ENCODE measurements at places on chromosomes 11 and 22.

DNA sequence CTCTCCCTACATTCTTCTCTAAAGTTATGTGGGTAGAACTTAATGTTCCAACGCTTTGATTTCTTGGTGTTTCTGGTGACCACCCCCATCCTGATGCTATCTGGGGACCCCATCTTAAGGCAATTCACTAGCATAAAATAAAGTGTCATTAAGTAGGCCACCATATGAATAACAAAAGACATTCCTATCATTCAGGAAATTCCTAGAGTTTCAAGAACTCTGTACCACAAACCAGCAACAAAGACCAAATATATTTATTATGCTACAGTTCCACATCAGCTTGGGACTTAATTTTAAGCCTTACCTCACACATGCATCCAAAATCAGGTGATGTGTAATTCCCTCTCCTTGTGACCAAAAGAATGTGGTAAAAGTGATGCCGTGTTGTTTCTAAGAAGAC, 254.6 kb upstream of the LRRC4C start:
- DNase-seq, result no peak

DNA sequence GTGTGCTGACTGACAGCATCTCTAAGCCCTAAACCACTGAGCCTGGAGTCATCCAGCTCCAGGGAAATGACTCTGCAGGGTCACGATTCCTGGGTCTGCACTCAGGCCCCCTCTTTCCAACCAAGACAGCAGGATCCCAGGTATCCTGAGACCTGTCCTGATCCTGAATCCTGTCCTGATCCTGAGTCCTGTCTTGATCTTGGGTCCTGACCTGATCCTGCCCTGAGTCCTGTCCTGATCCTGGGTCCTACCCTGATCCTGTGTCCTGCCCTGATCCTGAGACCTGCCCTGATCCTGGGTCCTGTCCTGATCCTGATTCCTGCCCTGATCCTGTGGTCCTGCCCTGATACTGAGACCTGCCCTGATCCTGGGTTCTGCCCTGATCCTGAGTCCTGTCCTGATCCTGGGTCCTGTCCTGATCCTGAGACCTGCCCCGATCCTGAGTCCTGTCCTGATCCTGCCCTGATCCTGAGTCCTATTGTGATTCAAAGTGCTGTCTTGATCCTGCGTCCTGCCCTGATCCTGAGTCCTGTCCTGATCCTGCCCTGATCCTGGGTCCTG, 1.4 kb upstream of the KRTAP5-6 start:
- DNase-seq, result no peak

DNA sequence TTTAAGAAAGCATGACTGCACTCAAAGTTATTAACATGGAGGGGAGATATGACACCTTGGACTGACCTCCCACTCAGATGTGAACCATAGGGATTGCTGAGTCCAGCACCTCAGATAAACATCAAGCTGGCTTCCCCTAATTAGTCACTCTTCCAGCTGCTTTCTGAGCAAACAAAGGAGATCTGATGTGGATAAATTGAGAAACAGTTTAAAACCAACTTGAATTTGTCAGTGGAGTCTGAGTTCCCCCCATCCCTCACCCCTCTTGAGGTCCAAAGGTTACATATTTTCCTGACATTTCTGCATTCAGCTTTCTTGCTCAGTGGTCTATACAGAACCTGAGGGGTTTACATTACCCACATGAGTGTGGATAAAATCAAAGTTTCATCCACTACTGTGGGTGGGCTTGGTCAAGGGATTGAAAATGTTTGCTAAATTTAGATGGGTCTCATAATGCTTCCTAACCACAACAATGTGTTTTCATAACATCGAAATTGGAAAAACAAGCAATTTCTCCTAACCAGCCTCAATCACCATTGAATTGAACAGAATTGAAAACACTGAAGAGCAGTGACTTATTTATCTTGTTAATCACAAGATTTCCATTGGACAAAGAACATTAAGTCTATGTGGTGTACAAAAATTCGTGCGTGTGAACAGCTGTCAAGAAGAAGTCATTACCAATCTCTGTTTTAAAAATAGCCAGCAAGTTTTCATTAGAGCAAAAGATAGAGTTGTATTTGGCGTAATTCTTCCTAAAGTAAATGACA, 292.3 kb downstream of the METTL15 start:
- DNase-seq, result no peak

DNA sequence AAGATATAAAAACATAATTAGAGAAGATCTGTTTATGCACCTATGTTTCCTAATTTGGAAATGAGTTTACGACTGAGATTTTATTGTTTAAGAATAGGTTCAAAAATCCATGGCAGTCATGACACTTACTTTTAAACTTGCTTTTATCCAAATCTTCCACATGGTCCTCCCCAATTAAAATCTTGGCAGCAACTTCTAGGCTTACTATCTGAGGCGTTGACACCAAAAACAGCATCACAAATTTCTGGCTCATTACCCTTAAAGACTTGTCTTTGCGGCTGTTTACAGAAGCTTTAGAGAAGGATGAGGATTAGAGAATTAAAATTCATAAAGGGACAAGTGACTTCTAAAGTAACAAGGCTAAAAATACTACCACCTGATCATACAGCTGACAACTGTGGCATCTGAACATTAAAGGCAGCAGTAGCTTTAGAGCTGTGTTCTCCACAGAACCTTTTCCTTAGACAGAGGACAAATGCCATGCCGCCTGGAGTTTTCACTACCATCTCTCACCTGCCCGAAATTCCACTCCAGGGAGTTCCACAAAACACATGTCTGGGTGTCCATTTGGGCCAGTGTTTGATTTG, 6.4 kb downstream of the E2F8 start:
- no peak for DNase-seq

- DNase-seq, result peak; percentile 70
Measured at GRCh38 chr11:47943721-47944586, 36.4 kb upstream of the PTPRJ start.

- no peak for DNase-seq
Measured at GRCh38 chr11:103596315-103596714, 440.1 kb upstream of the DDI1 start.

- DNase-seq, result peak; percentile 91
Measured at GRCh38 chr11:67464411-67465188, 4.5 kb downstream of the TMEM134 start.

DNA sequence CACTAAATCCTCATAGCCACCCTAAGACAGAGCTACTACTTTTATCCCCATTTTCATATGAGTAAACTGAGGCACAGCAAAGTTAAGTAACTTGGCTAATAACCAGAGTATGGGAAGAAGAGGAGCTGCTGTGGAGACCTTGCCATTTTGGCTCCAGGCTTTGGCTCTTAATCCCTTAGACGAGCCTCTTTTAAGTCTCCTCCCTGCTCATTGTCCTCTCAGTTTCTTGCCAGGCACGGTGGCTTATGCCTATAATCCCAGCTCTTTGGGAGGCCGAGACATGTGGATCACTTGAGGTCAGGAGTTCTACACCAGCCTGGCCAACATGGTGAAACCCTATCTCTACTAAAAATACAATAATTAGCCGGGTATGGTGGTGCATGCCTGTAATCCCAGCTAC, 78.6 kb downstream of the PRR5L start:
- no peak for DNase-seq

GRCh38 chr11:131499199-131499598, 128.8 kb downstream of the NTM start:
- no peak for DNase-seq

DNA sequence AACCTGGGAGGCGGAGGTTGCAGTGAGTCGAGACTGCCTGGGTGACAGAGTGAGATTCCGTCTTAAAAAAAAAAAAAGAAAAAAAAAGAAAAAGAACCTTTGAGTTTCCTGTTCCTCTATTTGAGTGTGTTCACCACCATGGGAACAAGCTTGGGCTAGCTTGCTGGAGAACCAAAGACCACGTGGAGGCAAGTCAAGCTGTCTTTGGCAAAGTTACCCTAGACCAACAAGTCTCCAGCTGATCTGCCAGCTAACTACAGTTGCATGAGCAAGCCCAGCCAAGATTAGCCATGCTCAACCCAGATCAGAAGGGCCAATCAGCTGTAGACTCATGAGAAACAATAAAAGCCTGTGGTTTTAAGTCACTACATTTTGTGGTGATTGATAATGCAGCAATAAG, 29.7 kb downstream of the SLN start:
- DNase-seq, result no peak

GRCh38 chr11:71332046-71332445, 79.7 kb upstream of the SHANK2 start:
- no peak for DNase-seq

- DNase-seq, result peak; percentile 31
Measured at GRCh38 chr11:10878408-10879214, 20.8 kb upstream of the ZBED5 start.

DNA sequence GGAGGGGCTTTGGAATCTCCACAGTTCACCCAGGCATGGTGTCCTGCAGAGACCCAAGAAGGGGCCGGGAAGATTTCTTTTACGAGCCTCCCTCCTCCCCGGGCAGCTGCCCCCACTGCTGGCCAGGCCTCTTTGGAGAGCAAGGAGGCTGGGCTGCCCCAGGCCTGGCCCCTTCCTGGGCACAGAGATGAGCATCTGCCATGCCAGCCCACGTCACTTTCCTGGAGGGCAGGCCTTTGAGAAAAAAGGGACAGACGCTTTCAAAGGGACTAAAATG, 60.5 kb upstream of the FGF3 start:
- no peak for DNase-seq

DNA sequence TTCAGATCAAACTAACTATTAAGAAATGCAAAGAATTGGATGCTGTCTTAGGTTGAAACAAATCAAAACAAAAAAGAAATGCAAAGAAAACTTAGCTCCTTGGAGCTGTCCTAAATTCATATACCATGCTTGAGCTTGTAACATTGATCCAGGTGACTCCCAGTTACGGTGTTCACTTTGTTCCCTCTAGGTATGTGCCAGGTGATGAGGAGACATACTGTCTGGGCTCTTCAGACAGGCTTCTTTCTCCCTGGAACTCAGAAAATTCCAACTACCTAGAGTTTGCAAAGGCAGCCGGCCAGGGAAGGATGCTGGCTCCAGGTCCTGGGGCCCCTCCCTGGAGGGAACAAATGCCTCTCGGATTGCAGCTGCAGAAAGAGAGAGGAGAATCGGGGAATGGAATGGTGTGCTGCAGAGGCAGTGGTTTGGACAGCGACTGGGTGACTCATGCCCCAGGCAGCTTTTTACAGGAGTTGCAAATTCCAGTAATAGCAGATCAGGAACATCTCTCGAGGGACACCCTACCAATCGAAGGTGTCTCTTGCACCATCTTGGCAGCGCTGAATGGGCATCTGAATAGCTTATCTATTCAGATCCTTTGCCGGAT, 12.3 kb upstream of the ASPHD2 start:
- DNase-seq, result no peak

- DNase-seq, result no peak
Measured at GRCh38 chr11:61334434-61335354, 1.7 kb downstream of the TKFC start.

DNA sequence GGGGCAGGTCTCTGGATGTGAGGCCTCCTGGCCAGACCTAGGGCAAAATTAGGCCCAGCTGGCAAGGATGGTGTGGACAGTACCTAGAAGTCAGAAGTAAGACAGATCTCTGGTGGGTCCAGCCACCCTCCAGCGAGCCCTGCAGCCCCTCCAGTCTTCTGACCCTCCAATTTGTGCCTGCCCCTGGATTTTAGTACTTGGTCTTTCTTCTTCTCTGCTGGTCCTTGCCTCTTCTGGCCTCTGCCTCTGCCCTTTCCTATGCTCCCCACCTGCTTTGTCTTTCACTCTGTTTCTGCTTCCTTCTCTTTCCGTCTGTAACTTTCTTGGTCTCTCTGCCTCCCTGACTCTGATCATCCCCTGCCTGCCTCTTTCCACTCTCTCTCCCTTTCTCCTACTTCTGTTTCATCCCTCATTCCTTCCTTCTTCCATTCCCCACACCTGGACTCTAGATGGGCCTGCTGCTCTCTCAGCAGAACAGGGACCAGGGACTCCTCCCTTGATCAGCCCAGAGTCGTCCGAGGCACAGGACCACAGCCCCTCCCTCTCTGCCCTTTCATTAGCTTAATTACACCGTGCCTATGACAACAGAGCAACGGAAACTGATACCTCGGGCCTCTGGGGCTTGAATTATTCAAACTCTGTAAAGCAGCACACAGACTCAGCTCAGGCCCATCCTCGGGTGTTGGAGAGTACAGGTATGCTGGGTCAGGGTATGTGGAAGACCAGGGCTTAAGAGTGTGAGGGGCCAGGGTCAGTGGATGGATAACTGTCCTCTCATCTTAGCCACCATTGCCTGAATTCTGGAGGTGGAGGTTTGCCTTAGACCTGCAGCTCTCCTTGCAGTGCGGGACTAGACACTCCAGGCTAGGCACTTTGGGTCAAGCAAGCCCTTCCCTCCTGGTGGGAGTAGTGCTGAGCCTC, at the start of gene CHRNA10:
CHRNA10 (minus strand) TSS at position 51 of the 921 bp plus-strand sequence. CDS start 72 bp downstream, outside the sequence.
- DNase-seq, result no peak

GRCh38 chr22:34281738-34282137, 361.5 kb upstream of the LARGE1 start:
- no peak for DNase-seq

DNA sequence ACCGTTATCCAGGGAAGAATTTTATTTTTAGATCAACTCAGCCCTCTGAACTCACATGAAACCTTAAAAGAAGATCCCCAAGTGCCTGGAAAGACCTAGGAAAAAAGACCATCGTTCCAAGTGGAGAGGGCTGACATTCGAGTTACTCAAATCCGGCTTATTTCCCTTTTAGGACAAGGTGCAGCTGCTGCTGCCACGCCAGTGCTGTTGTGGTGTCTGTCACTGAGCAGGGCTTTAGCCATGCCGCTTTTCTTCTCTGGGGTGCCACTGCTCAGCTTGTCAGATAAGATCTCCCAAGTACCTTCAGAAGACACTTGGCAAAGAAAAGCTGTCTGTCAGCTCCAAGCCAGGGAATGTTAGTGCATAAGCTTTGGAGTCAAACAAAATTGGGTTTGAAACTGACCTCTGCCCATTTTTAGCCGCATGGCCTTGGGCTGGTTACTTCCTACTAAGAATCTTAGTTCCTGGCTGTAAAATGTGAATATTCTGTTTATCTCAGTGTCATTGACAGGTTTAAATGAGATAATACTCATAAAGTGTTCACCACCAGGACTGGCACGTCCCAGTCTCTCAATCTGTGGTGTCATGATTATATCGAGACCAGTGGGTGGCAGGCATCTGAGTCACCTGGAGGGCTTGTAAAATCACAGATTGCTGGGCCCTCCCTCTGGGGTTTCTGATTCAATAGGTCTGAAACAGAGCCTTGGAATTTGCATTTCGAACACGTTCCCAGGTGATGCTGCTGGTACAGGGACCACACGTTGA, 117.5 kb downstream of the PKNOX2 start:
- DNase-seq, result no peak

- peak; percentile 42 for DNase-seq
Measured at GRCh38 chr11:7278314-7278917, 26.7 kb downstream of the SYT9 start.

DNA sequence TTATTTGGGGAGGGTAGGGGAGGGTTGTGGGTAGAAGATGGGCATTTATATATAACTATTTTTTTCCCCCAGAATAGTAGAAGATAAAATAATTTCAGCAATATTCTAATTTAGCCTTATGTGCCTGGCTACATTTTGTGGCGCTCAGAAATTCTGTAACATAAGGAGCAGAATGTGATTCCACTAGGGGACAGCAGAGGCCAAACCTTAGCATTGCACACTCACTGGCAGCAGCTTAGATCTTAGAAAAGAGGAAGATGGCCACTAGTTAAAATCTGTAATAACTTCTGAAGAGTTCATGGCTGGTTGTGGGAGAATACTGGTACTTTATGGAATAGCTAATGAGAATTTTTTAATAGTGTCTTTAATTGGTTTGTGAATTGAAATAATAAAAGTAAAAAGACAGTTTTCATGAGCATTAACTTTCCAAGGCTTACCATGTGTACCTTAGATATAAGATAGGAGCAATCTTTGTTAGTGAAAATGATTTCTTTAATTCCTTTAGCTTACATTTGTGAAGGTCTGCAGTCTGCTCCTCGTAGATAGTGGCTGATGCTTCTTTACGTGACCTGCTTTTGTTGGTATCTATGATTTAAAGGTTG, 33.1 kb downstream of the DDX10 start:
- peak; percentile 67 for DNase-seq

GRCh38 chr11:69587454-69588090, 53.4 kb upstream of the CCND1 start:
- peak; percentile 42 for DNase-seq

All from A549 (cell line).